ENCODE measurements at places on chromosomes 16 and 17.

- DNase-seq, result no peak
Observed at GRCh38 chr17:67725373-67725791, 7.6 kb downstream of the NOL11 start.

- no peak for DNase-seq
Observed at GRCh38 chr17:74202938-74203337, 540 bp upstream of the RPL38 start.

- DNase-seq, result no peak
Observed at GRCh38 chr17:45234641-45235415, 13.1 kb downstream of the FMNL1 start.

GRCh38 chr16:10090816-10091215 lies 91.4 kb downstream of the GRIN2A start:
- no peak for DNase-seq

DNA sequence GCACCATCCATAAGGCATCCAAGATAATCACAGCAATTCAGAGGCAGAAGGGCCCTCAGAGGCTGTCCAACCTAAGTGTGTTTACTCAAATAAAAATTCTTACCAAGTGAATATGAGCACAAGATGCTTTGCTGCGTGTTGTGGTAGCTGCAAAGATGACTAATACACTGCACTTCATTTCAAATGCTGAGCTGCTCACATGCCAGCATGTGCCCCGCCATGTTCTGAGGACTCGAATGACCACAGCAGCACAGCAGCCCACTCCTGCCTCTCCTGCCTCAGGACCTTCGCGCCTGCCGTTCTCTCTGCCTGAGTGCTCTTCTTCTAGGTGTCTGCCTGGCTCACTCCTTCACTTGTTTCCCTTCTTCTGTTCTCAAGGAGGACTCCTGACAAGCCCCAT lies 19.0 kb downstream of the PIK3R5 start:
- DNase-seq, result no peak

GRCh38 chr17:80923211-80924110 lies 68.2 kb upstream of the CHMP6 start:
- no peak for DNase-seq

- DNase-seq, result no peak
Observed at GRCh38 chr16:23976524-23976923, 140.7 kb downstream of the PRKCB start.

DNA sequence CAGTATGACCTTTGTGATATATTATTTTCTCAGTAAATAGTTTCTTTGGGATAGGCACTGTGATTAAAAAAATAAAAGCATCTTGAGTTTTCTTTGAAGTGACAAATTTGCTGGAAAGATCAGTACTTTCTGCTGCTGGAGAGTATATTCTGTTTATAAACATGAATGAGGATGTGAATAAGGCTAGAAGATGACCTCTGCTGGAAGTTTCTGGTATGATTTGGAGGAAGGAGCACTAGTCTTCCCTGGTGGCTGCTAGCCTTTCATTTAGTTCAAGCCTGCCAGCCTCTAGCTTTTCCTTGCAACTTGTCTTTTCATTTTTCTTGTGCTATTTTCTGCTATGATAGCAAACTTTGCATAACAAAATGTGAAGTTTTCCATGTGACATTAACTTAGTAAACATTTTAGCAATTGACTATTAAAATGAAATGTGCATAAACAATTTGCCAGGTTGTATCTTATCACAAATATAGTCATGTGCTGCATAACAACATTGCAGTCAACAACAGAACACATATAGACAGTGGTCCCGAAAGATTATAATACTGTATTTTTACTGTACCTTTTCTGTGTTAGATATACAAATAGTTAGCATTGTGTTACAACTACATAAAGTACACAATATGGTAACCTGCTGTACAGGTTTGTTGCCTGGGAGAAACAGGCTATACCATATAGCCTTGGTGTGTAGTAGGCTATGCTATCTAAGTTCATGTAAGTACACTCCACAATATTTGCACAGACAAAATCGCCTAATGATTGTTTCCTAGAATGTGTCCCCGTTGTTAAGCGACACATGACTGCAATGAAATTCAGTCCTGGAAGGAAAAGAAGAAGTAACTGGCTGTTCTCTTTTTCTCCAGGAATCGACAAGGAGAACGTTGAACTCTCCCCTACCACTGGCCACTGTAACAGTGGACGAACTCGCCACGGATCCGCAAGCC lies 18.1 kb upstream of the RAB11FIP4 start:
- DNase-seq, result no peak

DNA sequence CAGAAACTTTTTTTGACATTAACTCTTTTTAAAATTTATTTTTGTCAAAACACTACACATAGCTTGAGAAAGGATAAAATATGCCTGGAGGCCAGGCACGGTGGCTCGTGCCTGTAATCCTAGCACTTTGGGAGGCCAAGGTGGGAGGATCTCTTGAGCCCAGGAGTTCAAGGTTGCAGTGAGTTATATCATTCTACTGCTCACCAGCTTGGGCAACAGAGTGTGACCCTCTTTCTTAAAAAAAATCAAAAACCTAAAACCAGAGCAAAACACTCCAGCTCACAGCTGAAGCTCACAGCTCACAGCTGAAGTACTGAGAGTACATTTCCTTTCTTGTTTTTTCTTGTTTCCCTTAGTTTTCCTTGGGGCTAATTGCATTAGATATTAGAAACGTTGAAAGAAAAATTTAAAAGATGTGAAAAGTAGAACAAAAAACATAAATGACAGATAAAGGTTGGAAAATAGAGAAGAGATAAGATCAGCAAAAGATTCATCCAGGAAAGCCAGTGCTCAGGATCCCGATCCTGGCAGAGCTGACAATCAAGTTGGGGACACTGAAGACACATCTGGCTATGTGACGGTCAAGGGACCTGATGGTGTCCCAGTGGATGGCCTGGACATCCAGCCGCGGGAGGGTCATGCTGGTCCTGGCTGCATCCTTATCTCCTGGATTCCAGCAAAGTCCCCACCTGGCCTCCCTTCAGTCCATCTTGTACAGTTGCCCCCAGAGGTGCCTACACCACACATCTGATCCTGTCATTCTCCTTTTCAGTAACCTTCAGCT lies 9.8 kb downstream of the CHST6 start:
- no peak for DNase-seq

DNA sequence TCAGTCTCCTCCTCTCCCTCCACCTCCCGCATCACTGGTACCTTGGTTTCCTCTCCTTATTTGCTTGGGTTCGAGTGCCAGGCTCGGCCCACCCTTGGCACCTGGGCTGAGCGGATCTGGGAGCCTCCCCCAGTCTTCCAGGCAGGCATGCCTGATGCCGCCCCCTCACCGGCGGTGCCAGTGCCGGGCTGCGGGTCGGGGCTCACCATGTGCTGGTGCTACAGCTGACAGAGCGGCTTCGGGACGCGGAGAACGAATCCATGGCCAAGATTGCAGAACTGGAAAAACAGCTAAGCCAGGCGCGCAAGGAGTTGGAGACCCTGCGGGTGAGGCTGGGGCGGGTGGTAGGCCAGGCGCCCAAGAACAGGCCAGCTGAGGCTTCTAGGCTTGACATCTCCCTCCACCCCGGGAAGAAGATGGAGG lies 19.2 kb downstream of the FMNL1 start:
- DNase-seq, result no peak

- DNase-seq, result no peak
Observed at GRCh38 chr16:6558661-6559060, 774.0 kb upstream of the RBFOX1 start.

DNA sequence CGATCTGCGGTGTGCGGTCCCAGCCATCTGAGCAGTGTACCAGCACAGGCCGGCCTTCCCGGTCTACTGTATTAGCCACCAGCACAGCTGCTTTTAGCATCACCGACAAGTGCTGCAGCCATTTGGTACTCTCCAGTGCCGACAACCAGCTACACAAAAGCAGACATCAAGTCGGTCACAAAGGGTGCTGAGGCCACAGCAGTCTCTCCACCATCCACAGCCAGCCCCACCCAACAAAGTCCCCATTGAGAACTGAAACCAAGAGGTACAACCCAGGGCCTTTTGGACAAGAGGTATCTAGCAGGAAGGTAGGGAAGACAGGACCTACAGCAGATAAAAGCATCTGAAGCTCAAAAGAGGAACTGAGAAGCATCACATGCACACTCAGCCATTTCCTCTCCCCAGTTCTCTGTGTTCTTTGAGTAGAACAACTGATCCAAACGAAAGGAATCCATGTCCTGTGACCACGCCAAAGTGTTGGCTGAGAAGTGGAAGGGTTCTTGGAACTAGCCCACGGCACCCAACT lies 9.5 kb downstream of the MTMR4 start:
- no peak for DNase-seq

DNA sequence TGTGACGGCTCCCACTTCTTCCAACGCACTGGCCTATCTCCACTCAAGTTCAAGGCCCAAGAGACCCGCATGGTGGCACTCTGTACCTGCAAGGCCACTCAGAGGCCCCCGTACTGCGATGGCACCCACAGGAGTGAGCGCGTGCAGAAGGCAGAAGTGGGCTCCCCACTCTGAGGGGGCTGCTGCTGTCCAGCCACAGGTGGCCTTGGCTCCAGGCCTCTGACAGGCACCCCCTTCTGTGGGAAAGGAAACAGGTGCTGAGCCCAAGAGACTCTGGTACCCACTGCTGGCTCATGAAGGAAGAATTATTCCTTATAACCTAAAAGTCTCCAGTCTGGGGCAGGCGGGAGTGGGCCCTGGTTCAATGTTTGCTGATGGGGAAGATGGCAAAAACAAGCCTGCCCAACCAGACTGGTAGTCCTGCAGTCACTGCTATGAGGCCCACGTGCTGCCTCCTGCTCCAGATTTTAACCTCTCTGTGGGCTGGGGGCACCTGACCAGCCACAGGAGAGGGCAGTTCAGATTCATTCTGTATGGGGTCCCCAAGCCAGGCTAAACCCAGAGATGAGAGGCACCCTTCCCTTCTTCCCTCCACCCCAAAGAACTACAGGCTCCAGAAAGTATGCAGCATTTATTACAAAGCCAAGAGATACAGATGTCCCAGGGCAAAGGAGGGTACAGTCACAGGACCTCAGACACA lies 3.3 kb downstream of the CISD3 start:
- DNase-seq, result no peak

GRCh38 chr17:11404431-11405276 lies 163.6 kb downstream of the SHISA6 start:
- no peak for DNase-seq

GRCh38 chr16:8572919-8573724 lies 17.2 kb downstream of the TMEM114 start:
- no peak for DNase-seq

DNA sequence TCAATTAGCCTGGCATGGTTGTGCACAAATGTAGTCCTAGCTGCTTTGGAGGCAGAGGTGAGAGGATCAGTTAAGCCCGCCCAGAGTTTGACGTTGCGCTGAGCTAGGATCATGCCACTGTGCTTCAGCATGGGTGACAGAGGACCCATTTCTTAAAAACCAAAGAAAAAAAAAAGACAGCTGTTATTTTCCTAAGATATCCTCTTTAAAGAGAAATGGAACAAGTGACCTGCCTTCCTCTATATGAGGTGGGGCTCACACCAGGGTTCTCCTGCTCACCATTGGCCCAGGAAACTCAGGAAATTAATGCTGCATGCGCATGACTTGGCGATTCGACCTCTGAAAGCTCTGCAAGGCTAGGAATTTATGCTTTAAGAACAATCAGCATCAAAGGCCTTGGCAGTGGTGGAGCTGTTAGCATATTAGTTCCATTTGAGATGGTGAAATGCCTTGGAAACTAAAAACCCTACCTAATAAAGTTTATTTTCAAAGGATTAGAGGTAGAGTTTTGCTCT lies 108.3 kb downstream of the RBFOX1 start:
- DNase-seq, result no peak

DNA sequence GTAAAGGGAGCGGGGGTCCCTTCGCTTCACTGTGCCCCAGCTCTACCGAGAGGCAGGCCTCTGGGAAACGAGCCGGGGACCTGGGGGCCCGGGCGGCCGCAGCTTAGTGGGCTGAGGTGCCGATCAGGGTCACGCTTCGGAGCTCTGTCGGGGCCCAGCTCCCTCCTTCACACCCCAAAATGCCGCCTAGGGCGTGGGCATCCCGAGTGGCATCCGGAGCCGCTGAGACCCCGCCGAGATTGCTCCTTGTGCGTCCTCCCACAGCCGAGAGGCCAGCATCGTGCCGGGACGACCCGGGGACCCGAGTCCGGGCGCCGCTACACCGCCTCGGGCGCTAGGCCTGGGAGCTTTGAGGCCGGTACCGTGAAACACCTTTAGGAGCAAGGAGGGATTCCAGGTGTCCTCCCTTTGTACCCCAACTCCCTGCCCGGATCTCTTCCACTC lies 1.3 kb downstream of the SALL1 start:
- no peak for DNase-seq

GRCh38 chr16:84084570-84085270 lies 32.0 kb downstream of the MBTPS1 start:
- peak; percentile 57 for DNase-seq

DNA sequence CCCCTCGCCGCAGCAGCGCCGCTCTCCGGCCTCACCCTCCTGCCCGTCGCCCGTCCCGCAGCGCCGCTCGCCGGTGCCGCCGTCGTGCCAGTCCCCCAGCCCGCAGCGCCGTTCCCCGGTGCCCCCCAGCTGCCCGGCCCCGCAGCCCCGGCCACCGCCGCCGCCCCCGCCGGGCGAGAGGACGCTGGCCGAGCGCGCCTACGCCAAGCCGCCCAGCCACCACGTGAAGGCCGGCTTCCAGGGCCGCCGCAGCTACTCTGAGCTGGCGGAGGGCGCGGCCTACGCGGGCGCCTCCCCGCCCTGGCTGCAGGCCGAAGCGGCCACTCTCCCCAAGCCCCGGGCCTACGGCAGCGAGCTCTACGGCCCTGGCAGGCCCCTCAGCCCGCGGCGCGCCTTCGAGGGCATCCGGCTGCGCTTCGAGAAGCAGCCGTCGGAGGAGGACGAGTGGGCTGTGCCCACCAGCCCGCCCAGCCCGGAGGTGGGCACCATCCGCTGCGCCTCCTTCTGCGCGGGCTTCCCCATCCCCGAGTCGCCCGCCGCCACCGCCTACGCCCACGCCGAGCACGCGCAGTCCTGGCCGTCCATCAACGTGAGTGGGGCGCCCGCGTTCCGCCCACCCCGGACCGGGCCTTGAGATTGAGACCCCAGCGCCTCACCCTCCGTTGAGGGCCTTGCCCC lies 15.0 kb downstream of the TBKBP1 start:
- DNase-seq, result no peak

DNA sequence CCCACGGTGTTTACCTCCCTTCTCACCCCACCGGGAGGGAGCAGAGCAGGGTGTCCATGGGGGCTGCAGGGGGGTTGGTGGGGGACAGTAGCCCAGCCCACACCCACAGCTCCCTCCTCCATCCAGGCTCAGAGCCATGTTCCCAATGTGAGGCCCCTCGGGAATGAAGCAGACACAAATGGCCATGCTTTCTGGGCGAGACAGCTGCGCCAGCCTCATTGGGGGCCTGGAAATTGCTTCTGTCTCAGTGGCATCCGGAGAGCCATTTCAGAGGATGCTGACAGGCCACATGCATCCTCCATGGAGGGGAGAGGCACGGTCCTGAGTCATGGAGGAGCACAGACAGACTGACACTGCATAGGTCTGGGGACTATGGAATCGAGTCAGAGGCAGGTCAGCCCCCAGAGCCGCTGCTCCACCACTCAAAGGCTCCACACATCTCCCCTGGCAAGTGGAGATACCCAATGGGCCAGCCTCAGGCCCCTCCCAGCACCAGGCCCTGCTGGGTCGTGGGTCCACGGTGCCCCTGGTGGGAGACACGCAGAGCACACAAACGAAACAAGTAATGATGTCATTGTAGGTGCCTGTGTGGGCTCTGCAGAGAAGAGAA lies 59.6 kb upstream of the ENPP7 start:
- DNase-seq, result no peak
